ENCODE measurements at places on chromosomes 5 and 9. TPM values are rescaled to one million over a fixed set of nuclear protein-coding genes. Genes with fewer than 3 reads are reported as not detected.

GRCh38 chr9:84301851-84302250 is 38.7 kb downstream of the SLC28A3 start:
- no peak for DNase-seq

DNA sequence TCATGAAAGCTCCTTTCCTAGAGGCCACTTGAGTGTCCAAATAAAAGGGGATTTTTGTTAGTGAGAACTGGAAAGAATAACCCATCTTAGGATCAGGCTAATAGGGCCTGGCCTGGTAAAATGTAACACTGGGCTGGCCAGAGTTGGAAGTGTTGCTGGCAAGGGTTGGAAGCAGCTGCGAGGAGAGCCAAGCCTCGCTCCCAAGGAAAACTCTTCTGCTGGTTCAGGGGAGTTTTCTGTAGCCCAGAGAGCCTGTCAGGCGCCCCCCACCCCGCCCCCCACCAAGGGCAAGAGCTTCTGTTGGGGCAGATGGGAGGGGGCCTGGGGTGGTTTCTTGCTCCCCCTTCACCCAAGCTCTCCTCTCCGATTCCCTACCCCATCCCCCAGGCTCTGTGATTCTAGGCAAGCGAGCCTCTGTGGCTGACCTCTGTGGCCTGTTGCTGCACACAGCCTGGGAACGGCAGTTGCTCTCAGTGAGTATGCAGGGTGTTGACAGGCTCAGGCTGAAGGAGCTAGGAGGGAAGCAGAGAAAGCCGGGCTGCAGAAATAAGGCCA is 547.8 kb downstream of the CCDC171 start:
- no peak for DNase-seq

GRCh38 chr5:140266471-140267200 is 36.3 kb downstream of the PFDN1 start:
- DNase-seq, result no peak

DNA sequence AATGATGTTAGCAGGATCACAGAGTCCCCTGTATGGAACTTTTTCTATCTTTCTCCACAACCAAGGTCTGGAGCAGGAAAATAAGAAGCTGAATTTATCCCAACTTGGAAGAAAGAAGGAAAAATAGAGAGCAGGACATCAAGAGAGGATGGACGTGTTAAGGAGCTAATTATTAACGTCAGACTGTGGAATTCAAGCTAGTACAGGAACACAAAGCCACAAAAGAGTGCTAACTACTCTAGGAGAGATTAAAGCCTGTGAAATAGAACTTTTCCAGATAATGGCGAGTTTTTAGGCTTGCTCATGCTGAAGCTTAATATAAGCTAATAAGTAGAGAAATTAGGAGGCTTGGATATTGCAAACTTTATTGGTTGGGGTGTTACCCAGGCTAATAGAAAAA is 632 bp upstream of the SPINK13 start:
- no peak for DNase-seq

The SLC4A9 gene
- total RNA-seq, result not detected

Data from T-cell (primary cell).